ENCODE measurements at places on chromosomes 2 and 18.
A peak's percentile ranks its signal among the peaks of the same experiment; 100 is the strongest.

GRCh38 chr2:105857076-105857740 lies 112.5 kb downstream of the NCK2 start:
- no peak for DNase-seq

DNA sequence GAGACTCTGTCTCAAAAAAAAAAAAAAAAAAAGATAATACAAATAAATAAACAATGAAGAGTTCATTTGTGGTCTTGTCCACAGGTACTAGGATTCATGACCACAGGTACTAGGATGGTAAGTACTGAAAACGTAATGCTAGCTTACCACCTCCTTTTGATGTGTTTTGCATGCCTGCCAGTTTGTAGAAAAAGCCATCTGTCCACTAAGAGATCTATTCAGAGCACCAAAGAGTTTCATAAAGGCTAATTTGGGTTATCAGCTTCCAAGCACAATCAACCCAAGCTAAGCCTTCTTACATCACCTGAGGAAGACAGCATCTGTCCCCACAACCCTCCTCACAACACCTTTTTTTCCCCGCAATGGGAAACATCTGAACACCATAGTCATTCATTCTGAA lies 477.2 kb downstream of the ZEB2 start:
- DNase-seq = no peak

GRCh38 chr18:44589693-44590355 lies 90.9 kb upstream of the SETBP1 start:
- peak; percentile 75 for DNase-seq

GRCh38 chr2:228847684-228848083 lies 423.4 kb downstream of the PID1 start:
- DNase-seq = peak; percentile 17

DNA sequence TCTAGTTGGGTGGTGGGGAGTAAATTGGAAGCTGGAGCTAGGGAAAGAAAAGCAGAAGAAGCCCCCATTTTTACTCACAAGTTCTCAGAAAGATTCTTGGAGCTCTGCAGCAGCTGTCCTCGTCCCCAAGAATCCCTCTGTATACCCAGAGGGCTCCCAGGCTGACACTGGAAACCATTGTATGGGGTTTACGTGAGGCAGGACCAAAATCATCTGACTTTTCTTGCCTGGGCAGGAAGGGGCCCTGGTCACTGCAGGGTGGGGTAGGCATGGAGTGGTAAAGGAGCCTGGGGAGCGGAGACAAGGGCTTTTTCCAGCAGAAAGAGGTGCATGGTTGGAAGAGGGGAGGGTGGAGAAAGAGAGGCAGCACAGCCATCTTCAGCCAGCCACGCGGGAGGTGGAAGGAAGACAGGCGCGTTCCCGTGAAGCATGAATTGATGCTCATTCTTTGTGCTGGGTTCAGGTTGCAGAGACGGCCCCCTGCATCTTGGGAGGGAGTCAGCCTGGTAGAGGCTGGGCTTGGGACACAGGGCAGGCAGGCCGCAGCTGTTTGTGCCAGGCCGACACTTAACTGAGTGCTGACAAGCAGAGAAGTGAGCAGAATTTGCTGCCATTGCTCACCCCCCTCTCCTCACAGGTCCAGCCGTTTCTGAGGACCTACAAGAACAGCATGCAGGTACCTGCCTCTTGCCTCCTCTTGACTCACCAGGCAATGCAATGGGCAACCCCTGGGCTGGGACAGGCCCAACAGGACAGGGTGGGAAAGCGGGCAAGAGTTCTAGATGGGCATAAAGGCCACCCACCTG lies 94.8 kb downstream of the PLB1 start:
- no peak for DNase-seq

DNA sequence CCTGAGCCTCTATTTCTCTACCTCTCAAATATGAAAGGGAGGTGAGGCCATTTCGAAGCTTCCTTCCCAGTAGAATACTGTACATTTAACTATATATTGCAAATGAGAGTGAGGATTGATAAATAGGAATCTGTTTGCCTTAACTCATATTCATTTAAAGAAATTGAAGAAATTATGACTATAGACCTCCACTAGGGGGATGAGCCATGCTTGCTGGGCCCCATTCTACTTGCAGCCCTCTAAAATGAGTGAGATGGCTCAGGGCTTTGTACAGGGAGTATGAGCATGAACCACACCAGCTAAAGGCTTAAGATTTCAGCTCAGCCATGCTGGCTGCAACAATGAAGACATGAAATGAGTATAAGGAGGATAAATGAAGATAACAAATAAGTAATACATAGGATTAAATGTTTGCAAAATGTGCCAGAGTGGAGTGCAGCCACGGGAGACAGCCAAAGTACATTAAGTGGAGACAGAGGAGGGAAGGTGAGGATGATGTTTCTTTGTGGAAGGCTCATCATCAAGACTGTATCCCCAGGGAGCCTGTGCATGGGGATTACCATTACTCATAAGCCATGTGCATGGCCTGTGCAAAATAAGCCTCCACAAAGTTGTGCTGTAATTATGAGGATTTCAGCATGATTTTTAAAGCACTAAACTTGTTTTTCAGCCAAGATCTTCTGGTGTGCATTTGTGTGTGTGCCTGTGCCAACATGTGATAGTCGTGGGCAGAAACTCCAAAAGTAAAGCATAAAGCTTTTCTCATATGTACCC lies 300.8 kb downstream of the CNTNAP5 start:
- no peak for DNase-seq

- DNase-seq = no peak
Observed at GRCh38 chr18:74250131-74250530, 41.6 kb downstream of the CYB5A start.

DNA sequence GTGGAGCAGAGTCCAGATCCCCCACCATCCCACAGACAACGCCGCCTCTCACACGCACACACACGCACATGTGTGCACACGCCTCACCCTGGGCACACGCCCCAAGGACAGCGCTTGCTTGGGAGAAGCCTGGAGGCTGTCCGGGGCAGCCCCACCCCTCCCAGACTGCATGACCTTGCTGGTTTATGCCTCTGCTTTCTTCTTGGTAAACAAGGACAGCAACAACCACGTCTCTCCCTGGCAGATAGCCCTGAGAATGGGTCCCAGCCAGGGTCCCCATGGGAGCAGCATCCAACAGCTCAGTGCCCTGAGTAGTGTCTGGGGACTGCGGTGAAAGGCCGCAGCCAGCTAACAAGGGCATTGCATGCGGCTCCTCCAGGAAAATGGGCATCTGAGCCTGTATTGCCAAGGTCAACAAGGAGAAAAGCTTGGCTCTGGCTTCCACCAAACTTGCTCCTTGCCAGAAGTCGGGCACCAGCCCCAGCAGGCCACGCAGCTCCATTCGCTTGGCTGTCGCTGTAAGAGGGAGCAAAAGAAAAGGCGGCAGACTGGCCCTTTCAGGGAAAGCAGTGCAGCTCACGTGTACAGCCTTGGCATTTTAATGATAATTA lies 234.6 kb downstream of the EIPR1 start:
- DNase-seq = no peak

- peak; percentile 62 for DNase-seq
Observed at GRCh38 chr2:75221862-75222261, 22.5 kb upstream of the TACR1 start.

- peak; percentile 51 for DNase-seq
Observed at GRCh38 chr18:6362559-6363129, 52.1 kb downstream of the L3MBTL4 start.

All from PC-3 (cell line).